ENCODE measurements at places on chromosomes 11 and 22. TPM values are rescaled to one million over a fixed set of nuclear protein-coding genes. Genes with fewer than 3 reads are reported as not detected.

DNA sequence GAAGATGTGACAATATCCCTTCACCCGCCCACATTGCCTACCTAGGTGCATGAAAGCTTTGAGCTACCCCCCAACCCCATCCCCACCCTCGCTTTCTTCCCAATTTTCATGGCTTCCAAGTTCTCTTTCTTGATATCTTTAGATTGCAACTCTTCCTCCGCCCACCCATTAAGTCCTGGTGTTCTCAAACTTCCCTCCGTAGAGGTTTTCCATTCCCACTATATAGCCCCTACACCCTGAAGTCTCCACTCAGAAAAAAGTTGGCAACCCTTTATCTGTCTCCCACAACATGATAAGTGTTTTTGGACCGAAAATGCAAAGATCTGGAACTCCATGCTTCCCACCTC is 572 bp downstream of the ZNF70 start:
- no peak for DNase-seq

- DNase-seq = no peak
Measured at GRCh38 chr11:9784602-9785315, 120.9 kb downstream of the SWAP70 start.

DNA sequence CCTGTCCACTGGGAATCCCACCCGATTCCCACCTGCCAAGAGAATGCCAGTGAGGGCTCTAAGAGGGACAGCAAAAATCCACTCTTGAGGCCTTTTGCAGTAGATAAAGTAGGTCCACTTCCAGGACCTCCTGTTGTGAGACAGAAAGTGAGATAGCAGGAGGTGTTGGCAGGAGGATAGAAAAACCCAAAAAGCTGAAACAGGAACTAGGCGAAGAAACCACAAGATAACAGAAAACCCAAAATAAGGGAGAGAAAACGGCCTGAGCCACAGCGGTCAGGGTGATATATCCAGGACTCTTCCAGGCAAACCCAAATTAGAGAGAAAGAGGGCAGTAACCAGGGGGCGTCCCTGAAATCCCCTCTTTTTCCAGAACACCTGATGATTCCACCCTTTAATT is 79.7 kb upstream of the LINC01488 start:
- DNase-seq = no peak

DNA sequence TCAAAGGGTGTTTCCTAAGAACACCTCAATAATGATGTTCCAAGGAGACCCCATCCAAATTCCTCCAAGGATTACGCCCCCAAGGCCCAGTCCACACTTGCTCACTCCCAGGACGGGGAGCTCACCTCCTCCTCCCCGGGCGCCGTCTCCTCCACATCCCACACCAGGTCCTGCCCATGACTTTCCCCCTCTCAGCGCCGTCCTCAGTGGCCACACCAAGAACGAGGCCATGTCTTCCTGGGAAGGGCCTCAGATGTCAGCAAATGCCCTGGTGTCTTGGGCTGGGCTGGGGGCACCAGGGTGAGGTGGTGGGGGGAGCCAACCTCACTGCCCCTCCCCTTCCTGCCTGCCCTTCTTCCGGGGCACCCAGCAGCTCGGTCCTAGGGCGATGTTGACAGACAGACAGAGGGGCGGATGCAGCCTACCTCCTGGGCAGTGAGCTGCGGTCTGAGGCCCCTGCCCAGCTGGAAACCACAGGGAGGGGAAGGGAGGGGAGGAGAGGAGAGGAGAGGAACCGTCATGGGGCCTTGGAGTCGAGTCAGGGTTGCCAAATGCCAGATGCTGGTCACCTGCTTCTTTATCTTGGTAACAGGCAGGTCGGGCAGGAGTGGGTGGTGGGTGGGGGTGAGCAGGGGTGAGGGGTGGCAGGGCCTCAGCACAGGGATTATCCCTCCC is at the start of the genes C11orf21 and TSPAN32:
Gene C11orf21, minus strand, starts transcription at position 288 of the 675 bp plus-strand sequence. Its CDS starts 110 bp downstream, at position 178.
Gene TSPAN32, plus strand, starts transcription at position 383 of the 675 bp plus-strand sequence. Its CDS starts 137 bp downstream, at position 520.
- DNase-seq = no peak

DNA sequence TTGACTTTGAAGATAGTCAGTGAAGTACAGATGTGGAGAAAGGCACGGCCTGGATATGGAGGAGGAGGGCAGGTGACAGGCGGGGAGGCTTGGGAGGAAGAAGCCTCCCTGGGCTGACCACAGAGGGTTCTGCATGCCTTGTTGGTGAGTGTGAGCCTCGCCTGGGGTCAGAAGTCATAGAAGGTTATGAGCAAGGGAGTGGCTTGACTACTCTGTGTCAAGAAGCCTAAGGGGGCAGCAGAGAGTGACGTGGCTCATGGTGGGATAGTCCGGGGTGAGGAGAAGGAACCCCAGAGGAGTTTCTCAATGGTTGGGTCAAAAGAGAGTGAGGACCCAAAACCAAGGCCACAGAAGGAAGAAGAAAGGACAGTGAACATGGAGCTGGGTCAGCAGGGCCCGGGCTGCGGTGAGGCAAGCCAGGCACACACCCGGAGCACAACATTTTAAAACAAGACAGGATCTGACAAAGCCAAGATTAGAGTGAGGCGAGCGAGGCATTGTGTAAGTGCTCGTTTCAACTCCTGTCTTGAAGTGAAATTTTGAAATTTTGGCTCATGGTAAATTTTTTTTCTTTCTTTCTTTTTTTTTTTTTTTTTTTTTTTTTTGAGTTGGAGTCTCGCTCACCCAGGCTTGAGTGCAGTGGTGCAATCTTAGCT is 31.9 kb downstream of the PDGFB start:
- DNase-seq = no peak

GRCh38 chr11:115409691-115410220 is 94.5 kb downstream of the CADM1 start:
- DNase-seq = no peak

GRCh38 chr11:78074756-78075155 is 4.9 kb downstream of the NDUFC2 start:
- no peak for DNase-seq

GRCh38 chr11:6022956-6023355 is 7.6 kb downstream of the OR56A1 start:
- DNase-seq = peak; percentile 22

FGF4 gene
- not detected for total RNA-seq

PNPLA5 gene
- not detected for total RNA-seq

AIFM3 gene
- 0.18 TPM for total RNA-seq

OR8G1 gene
- not detected for total RNA-seq

OR6A2 gene
- 0.19 TPM for total RNA-seq

OVOL1 gene
- not detected for total RNA-seq

All from glomerular endothelial cell (primary cell).